ENCODE measurements at places on chromosomes 4 and X.
A peak's percentile ranks its signal among the peaks of the same experiment; 100 is the strongest.

GRCh38 chr4:6288342-6288741, 18.7 kb downstream of the WFS1 start:
- DNase-seq = no peak

DNA sequence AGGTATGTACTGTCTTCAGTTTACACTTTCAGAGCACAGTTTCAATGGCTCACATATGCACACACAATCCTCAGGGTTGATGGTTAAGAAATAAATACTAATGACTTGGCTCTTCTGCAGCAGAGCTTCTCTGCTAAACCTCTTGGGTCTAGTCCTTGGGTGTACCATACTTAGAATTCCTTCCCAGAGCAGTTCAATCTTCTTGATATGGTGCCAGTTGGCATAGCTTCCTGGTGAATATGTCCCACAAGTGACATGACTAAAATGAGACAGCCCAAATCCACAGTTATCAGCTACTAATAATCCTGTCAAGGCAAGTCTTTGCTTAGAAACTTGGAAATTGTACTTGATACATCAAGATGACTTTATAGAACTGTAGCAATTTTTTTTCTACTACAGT, 654.4 kb downstream of the IQCM start:
- no peak for DNase-seq

- no peak for DNase-seq
Measured at GRCh38 chr4:175540732-175541131, 271.3 kb downstream of the GPM6A start.

- no peak for DNase-seq
Measured at GRCh38 chrX:52424656-52425055, 55.8 kb downstream of the XAGE2 start.

- no peak for DNase-seq
Measured at GRCh38 chr4:166896254-166896653, 338.0 kb downstream of the SPOCK3 start.

GRCh38 chr4:75919920-75920319, 17.7 kb upstream of the PPEF2 start:
- DNase-seq = no peak

DNA sequence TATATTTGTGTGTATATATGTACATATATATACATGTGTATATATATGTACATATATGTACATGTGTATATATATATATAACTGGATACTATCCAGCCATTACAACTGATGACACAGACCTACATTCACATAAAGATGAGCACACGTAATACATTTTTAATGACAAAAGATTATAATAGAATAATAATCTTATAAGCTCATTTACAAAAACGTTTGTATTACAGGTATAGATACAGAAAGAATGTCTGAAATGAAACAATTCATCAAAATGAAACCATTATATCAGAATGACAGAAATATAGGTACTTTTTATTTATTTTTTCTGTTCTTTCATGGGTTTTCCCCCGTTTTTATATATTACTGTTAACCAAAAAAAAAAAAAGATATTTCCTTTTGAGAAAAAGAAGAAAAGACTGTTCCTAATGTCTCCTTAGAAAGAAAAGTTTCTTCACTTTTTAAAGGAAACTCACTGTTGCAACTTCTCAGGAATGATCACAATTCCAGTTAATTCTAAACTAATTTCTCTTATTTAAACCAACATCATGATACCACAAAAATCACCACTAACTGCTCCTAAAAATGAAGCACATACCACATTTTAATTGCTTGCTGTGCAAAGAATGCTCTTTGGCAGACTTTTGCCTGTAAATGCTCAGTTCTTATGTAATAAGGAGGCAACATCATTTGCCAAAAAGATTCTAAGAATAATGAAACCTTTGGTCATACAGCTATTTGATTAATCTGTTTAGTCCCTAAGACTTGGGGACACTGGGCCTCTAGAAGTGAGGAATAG, 18.9 kb downstream of the LEF1 start:
- no peak for DNase-seq

DNA sequence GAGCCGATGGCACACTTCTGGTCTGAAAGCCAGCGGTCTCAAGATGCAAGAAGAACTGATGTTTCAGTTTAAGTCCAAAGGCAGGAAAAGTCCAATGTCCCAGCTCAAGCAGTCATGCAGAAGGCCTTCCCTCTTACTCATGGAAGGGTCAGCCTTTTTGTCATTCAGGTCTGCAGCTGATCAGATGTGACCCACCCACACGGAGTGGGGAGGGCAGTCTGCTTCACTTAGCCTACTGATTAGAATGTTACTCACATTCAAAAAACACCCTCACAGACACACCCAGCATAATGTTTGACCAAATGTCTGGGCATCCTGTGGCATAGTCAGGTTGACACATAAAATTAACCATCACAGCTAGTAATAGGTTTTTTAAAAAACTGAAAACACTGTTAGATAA, 6.6 kb downstream of the HCCS start:
- DNase-seq = no peak

- DNase-seq = no peak
Measured at GRCh38 chr4:16988814-16989213, 90.4 kb upstream of the LDB2 start.

DNA sequence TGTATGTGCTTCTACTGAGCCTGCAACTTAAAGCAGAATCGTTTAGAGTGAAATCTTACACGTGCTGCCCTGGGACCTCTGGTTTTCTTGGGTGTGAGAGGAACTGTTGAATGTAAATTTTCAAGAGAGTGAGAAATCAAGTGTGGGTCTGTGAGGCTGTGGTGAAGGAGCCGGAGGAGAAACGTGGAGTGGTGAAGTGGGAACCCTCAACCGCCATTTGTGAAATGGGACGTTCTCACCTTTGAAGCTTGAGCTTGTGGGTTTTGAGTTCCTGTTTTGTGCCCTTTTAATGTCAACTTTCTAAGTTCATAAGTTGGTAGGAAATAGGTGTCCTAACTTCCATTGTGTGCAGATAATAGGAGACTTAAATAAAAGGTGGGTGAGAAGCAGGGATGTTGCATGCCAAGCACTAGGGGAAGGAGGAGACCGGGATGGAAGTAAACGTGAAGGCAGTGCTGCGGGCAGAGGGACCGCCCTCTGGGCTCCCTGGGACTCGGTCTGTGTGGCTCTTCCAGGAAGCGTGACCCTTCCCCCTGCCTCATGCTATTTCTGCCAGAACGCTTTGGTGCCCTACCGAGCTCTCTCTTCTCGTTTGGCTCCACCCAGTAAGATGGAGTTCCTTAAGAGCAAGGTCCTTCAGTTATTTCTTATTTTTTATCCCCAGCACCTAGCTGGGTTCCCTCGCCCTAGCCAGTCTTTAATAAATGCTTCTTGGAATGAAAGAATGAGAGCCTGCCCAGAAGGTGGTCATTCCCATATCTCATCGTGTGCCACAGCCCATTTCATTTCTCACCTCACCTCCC, 56.0 kb downstream of the TMEM131L start:
- peak; percentile 23 for DNase-seq

DNA sequence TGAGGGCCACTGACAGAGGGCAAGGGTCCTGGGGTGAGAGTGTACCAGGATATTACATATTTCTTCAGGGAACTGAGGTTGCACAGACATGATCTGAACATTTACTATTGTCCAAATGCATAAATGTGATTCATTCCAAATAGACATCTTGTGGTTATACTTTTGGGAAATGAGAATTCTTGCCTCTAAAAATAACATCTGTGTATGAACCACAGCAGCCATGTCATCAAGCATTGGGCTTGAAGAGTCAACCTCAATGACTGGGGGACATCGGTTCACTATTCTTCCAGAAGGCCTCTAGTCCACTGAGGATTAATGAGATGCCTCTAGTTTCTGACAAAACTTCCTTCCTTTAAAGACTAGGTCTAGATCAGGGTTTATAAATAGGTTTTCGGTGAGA, 193.1 kb upstream of the GPC4 start:
- no peak for DNase-seq

DNA sequence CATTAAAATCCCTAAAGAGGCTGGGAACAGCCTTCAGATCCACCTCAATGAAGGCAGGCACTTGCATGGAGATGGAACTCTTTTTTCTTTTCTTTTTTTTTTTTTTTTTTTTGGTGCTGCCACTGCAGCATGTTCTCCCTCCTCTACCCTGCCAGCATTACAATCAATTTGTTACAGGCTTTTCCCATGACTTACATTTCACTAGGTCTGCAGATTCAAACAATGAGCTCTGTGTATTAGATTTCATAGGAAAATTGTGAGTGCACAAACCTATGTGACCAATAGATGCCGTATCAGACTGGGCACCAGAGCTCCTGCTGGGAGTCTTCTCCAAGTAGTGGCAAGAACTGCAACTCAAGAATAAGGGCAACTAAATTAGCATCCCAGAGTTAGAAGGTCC, 63.8 kb upstream of the GABRQ start:
- DNase-seq = no peak

DNA sequence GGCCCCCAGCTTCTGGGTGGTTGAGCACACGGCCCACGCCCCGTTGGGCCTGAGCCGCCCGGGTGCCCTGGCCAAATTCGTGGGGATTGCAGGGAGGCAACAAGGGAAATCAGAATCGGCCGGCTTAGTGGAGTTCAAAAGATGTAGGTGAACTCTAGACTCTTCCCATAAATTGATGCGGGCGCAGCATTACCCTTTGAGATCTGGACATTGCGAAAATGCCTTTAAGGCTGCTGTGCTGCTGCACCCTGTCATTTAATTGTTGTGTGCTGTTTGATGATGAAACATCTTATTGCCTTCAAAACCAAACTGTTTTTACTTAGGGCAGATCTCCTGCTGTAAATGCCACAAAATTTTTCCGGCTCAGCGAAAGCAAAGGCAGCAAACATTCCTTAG, 409 bp upstream of the MPP1 start:
- no peak for DNase-seq

GRCh38 chr4:8780596-8781368, 90.9 kb downstream of the HMX1 start:
- no peak for DNase-seq

DNA sequence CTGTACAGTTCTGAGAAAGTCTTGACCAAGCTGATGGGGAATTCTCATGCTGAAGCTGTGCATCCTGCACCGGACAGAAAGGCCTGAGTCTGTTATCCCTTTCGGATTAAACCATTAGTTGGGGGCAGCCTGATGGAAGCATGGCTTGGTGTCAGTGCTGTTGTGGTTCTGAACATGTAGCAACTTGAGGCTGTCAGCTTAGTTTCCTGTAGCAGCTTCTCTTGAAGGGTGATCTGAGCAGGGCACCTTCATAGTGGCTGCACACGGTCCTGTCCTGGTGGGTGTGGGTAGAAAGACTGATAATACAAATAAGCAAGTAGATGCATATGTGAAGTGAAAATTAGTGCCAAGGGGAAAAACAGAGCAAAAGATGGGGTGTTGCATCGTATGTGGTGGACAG, 11.7 kb downstream of the KIAA0232 start:
- DNase-seq = no peak

GRCh38 chrX:41604177-41604576, 84.6 kb upstream of the GPR34 start:
- DNase-seq = no peak

Measured in activated CD4-positive, alpha-beta T cell treated with anti-CD3 and anti-CD28 coated beads for 1 hour (primary cell).